ENCODE measurements at places on chromosomes 1 and 21.

DNA sequence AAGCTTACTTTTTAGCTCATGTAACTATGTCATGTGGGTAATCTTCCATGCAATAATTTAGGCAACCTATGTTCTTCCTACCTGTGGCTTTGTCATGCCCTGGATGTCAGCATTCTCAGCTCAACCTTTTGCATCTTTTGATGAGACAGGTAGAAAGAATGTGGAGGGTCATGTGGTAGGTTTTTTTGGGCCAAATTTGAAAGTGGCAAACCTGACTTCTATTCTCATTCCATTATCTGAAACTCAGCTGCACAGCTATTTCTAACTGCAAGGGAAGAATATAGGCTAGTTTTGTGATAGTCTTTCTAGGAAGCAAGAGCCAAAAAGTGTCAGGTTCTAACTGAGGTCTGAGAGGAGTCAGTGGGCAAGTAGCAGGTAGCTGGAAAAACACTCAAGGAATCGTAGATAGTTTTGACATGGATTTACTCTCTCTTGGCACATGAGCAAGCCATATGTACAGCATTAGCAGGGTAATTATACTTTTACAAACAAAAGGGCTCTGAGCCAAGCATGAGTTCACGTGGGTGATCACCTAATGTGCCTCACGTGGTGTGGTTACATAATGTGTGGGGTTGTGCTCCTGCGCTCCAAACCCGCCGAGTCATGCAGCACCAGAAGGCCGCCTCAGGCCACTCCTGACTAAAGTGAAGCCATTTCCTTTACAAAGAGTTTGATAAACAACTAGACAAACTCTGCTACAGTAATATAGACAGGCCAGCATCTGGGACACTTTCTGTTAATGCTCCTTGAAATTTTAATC lies 1013.8 kb downstream of the PLA2G4A start:
- DNase-seq, result no peak

DNA sequence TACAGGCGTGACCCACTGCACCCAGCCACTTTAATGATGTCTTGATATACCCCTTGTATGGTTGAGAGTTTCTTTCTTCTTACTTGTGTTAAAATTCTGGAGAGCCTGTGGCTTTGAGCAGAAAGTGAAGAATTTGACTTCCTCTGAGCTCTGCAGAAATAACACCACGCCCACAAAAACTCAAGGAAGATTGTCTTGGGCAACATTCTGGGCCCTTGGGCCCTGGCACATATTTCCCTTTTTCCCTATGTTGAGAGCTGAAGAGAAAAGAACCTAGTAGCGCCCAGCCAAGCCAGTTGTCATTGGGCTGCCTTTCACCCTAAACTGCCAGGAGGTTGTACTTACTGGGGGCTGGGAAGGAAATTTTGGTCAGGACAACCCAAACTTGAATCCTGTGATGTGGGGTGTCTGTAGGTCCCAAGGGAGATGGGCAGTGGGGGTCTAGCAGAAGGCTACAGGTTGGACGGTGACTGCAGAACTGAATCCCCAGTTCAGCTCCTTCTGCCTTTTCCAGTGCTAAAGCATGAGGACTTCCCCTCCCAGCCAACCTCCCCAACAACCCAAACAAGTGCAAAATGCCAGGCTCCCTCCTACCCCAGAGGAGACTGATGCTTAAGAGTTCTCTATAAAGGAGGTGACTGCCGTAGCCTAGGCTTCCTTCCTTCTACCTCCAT lies 11.7 kb upstream of the SNAPIN start:
- peak; percentile 78 for DNase-seq

DNA sequence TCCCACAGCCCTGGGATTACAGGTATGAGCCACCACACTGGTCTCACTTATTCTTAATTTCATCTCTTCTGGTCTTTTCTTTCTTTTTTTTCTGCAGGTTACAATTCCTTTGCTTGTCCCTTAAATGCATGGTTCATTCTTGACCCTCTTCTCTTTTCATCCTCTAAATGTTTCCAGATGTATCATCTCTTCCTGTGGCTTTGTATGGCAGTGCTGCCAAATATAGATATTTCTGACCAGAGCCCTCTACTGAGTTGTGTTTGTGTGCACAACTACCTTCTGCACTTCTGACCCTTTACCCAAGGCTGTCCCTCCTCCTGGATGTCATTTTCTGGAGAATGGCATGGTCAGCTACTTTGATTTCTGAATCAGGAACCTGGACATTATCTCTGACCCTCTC lies 32.5 kb downstream of the OLFML3 start:
- no peak for DNase-seq

DNA sequence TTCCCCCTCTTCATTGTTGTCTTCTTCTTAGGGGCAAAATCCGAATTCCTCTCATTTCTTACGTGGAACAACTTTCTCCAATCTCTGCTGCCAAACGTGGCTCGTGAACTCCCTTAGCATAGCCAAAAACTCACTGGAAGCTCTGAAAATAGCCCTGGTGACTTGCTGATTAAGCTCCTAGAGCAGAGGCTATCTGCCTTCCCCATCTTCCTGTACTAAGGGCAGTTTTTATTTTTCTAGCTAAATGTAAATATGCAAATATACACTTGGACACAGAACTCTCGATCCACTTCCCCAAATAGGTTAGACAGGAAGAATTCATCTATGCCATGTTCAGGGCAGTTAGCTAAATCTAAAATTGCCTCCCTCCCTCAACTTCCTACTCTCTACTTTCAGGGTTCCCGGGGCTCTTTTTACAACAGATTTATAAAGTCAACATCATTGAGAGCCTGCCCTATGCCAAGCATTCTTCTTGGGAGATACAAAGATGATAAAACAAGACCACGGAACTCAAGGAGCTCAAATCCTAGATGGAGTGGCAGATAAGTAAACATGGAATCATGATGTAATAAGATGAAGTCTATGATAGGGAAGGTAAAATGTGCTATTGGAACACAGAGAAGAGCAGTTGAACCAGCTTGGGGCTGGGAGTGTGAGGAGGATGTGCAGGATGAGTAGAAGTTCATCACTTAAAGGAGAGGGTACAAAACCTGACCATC lies 59.4 kb upstream of the FMOD start:
- peak; percentile 72 for DNase-seq

- DNase-seq, result no peak
Observed at GRCh38 chr1:48338257-48338656, 115.7 kb downstream of the SLC5A9 start.
